ENCODE measurements at places on chromosomes 16 and 17.

DNA sequence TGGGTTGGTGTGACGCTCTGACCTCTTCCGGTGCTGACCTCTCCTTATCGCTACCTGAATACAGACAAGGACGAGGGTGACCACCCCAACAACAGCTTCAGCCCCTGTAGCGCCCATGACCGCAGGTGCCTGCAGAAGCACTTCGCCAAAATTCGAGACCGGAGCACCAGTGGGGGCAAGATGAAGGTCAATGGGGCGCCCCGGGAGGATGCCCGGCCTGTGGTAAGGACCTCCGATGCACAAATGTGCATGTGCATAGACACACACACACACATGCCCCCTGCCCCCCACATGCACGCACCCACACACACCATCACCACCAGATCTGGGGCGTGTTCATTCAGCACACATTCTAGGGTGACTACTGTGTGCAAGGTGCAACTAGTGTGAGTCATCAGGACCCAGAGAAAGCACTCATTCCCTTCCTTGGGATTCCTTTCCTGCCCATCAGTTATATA is 9.7 kb downstream of the IGFBP4 start:
- no peak for DNase-seq

- DNase-seq, result no peak
These were observed 2.4 kb upstream of the TEKT3 start for GRCh38 chr17:15343749-15344148.

DNA sequence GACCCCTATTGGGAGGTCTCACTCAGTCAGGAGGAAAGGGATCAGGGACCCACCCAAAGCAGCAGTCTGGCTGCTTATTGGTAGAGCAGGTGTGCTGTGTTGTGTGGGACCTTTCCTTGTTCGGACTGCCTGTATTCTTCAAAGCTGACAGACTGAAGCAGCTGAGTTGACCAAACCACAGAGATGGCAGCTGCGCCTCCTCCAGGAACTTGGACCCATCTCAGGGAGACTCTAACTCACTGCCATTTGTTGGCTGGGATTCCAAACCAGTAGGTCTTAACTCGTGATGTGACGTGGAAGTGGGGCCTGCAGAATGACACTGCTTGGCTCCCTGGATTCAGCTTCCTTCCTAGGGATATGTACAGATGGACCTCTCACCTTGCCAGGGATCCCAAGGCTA is 9.6 kb upstream of the UQCRC2 start:
- no peak for DNase-seq

- no peak for DNase-seq
These were observed 343.7 kb upstream of the SOX9 start for GRCh38 chr17:71777048-71777640.

All from GM13976 (cell line).